Hematopoietic multipotent progenitor cell treated with erythropoietin and hydrocortisone succinate and interleukin-3 and kit ligand, for 17 days (in vitro differentiated cells): ENCODE measurements at places on chromosomes 12 and 14.

DNA sequence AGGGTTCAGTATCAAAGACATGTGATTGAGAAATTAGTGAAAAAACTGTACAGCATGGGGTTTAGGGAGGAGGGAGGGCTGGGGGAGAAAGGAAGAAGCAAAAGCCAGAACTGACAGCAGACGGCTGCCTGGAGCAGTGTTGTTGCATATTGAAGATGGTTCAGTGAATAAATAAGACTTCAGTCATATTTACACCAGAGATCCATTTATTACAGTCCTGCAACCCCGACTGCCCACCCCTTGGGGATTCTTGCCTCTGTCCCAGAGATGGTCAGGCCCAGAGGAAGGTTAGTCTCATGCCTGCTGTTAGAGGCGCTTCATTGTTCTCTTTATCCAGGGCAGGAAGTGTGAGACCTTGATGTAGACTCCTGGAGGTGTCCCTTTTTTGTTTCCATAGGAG, 3.2 kb downstream of the GZMH start:
- DNase-seq, result no peak

DNA sequence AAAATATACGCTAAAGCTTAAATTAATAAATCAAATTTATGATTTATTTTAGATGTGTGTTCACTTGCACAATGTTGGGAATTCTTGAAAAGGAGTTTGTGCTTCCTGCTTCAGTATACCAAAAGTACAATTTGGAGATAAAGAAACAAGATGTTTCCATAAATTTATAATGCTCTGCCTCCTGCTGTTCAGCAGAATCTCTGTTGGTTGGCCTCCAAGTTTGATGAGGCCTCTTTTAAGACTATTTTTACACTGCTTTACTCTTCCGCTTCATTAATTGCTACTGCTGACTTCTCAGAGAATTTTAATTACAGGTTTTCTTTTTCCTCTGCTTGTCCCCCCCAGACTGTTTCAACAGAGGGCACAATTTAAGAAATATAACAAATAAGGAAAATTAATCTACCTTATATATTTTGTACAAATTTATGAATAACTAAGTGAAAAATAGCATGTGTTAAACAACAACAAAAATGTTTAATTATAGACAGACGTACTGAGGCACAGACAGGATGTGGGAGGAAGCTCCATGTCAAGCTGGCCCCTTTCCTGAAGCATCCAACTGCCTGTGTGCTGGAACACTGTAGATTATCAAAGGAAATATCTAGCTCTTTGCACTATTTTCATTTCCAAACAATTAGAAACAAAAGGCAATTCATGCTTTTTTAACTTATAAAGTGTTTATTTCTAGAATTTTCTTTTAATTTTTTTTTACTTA, 83.9 kb downstream of the PIK3C2G start:
- no peak for DNase-seq

GRCh38 chr12:68587448-68587873, 23.2 kb upstream of the RAP1B start:
- no peak for DNase-seq

GRCh38 chr14:91114079-91115065, 499 bp downstream of the DGLUCY start:
- DNase-seq, result peak; percentile 66

- DNase-seq, result no peak
Observed at GRCh38 chr14:69673578-69674305, 62.3 kb downstream of the SUSD6 start.
